ENCODE measurements at places on chromosomes 1 and 21.
A peak's percentile ranks its signal among the peaks of the same experiment; 100 is the strongest.

GRCh38 chr1:45429561-45430159 is 61.3 kb downstream of the TESK2 start:
- DNase-seq: no peak

DNA sequence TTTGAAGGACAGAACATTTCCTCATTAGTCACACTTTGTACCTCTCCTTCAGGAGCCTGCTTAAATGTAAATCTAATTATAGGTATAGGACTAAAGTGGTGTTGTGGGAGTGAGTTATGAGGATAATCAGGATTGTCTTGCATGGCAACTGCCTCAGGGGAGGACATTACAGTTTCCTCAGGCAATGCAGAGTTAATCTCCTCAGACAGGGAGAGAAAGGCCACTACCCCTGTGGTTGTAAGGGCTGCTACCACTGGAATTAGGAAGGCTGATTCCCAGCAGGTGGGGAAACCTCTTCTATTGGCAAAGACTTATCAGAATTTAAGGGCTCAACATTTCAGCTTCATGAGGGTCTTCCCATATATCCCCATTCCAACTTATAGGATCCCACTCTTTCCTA is 286.8 kb upstream of the PBX1 start:
- DNase-seq: no peak

- no peak for DNase-seq
Observed at GRCh38 chr21:45918011-45918410, 63.6 kb upstream of the COL6A1 start.

GRCh38 chr1:175267716-175268416 is 75.3 kb upstream of the KIAA0040 start:
- no peak for DNase-seq

DNA sequence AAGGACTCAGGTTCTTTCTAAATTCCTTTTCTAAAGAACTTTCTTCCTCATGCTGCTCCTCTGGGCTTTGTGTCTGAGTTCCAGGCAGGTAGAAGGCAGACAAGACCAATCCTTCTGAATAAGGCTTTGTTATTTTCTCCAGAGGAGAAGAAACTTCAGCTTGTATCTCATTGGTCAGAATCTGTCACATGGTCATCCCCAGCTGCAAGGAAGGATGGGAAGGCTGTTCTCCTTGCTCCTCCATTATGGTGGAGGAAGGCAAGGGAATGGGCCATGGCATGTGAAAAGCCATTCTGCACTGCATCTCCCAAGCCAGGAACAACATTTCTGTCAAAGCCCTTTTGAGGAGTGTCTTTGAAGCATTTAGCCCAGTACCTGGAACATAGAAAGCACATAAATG is 50.6 kb upstream of the NTPCR start:
- DNase-seq: no peak

GRCh38 chr1:169367096-169367685 is 406 bp downstream of the NME7 start:
- peak; percentile 3 for DNase-seq

DNA sequence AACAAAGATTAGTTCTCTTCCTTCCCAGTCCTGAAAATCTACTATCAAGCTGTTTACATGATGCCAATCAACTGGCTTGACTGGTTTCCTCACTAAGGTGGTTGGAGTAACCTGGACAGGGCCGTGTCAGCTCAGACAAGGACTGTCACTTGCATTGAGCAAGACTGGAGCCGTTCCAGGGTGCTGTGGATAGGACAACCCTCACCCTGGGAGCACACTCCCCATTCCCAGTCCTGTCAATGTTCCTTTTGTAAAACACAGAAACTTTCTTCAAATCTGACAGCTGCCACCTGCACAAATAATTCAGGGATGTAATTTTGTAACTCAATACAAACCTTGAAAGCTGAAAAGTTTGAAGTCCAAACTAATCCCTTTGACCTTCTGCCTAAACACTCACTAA is 31.4 kb downstream of the PLPP3 start:
- peak; percentile 39 for DNase-seq

DNA sequence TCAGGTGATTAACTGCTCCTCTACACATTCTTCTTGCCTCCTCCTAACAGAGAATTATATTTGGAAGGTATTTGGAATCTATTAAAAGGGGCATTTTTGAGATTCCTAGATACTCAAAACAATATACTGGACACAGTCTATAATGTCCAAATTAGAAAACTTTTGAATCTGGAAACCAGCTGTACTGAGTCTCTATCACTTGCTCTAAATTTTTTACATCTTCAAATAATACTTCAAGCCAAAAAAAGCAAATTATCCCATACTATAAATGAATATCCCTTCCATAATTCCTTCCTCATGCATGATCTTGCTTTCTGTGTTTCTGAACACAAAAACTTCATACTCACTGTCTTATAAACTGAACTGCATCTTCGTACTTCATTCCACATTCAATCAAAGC is 28.5 kb downstream of the PTP4A2 start:
- DNase-seq: no peak

DNA sequence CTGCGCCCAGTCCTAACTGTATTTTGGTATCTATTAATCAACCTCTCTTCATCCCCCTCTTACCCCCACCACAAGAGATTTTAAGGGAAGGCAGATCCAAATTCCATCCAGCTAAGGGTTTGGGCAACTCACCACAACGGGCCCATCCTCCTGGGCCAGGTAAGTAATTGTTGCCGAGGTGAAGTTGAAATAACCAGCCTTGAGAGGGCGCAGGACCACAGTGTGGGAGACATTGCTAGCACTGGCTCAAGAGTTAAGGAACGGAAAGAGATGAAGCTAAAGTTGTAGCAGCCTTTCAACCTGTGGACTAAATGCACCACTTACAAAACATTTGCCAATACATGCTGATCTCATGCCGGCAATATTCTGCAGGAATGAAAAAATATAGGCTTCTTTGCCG is 5.9 kb downstream of the SSR2 start:
- DNase-seq: no peak

DNA sequence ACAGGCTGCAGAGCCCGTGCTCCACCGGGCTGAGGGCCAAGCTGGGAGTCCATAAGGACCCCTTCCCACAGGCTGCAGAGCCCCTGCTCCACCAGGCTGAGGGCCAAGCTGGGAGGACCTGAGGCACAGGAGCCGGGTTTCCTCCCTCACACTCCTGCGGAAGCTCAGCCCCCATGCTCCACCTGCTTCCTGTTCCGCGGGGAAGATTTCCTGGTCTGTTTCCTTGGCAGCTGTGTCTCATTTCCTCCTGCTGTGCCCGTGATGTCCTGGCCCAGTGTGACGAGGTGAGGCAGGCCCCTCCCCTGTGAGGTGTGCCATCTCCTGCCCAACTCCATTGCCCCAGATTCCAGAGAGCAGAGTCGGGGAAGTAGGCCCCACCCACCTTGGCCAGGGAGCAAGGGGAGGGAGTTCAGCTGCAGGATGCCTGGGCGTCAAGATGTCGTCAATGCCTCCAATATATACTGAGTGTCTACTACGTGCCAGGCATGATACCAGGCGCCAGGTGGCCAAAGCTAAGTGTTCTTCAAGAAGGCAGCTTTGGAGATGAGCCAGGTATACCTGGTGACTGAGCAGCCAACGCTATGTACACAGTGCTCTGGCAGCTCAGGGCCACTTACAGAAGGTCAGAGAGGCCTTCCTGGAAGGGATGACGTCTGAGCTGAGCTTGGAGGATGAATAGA is 58.8 kb downstream of the NAV1 start:
- DNase-seq: peak; percentile 84

GRCh38 chr21:31531967-31532366 is 127.5 kb upstream of the SOD1 start:
- DNase-seq: no peak

DNA sequence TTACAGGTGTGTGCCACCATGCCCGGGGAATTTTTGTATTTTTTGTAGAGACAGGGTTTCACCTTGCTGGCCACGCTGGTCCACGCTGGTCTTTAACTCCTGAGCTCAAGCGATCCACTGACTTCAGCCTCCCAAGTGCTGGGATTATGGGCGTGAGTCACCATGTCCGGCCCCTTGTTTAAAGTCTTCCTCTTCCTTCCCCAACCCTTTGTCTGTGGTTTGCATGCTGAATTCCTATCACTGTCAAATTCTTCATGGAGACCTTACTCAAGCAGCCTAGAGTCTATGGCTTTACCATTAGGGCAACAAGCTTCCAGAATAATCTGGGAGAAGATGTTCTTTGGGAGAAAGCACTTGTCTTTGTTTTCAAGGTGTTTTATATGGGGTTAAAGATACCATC is 34.7 kb downstream of the B3GALT5 start:
- DNase-seq: no peak

- DNase-seq: no peak
Observed at GRCh38 chr1:219988387-219988786, 57.9 kb downstream of the EPRS1 start.

DNA sequence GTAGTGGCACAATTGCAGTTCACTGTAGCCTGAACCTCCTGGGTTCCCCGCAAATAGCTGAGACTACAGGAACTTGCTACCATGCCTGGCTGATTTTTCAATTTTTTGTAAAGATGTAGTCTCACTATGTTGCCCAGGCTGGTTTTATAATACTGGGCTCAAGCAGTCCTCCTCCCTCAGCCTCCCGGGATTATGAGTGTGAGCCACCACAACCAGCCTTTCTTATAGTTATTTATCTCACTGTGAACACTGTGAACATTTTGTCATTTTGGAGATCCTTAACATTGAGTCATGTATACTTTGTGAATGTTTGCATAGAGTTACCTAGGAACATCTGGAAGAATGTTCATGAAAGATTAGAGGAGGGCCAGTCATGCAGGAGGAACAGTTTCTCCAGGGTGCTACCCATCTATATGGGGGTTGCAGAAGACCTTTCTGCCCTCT is 127.1 kb upstream of the CACYBP start:
- DNase-seq: no peak

DNA sequence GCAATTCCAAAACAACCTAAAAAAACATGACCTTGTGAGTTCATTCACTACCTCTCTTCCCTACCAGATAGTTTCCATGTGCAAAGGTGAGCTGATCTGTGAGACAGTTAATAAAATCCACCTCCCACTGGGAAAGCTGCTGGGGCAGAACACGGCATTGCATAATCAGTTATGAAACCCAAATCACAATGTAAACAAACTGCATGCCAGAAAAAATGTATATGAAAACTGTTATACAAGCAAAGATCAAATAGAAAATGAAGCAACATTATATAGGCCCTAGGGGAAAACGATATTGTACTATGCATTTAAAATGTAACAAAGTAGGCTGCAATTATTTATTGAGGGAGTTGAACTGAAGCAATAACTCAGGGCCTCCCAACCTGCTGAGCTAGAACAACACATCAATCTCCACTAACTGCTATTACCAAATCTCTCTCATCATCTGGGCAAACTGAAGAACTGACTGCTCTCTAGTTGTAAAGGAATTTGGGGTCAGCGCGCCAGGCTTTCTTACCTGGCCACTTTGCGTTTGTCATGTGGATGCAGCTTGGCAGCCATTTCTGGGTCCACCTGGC is 31.0 kb downstream of the TRIT1 start:
- DNase-seq: no peak

GRCh38 chr1:75723989-75724471 is 479 bp upstream of the ACADM start:
- DNase-seq: peak; percentile 69

DNA sequence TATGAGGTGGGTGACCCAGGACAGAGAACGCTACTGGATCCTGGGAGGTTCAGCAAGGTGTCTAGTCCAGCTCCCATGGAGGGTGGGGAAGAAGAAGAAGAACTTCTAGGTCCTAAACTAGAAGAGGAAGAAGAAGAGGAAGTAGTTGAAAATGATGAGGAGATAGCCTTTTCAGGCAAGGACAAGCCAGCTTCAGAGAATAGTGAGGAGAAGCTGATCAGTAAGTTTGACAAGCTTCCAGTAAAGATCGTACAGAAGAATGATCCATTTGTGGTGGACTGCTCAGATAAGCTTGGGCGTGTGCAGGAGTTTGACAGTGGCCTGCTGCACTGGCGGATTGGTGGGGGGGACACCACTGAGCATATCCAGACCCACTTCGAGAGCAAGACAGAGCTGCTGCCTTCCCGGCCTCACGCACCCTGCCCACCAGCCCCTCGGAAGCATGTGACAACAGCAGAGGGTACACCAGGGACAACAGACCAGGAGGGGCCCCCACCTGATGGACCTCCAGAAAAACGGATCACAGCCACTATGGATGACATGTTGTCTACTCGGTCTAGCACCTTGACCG is 8.6 kb upstream of the PIGV start:
- no peak for DNase-seq

GRCh38 chr1:47438165-47439016 is 547 bp downstream of the FOXD2 start:
- peak; percentile 25 for DNase-seq

GRCh38 chr1:188129856-188130838 is 1301.4 kb downstream of the PLA2G4A start:
- DNase-seq: no peak

GRCh38 chr1:243336163-243336562 is 80.3 kb downstream of the SDCCAG8 start:
- DNase-seq: no peak

GRCh38 chr1:204207136-204207616 is 6.6 kb downstream of the GOLT1A start:
- peak; percentile 23 for DNase-seq

GRCh38 chr1:20612221-20612746 is 21.0 kb upstream of the PINK1 start:
- DNase-seq: no peak
